Ovary (tissue), 10 donors: ENCODE measurements at places on chromosomes 5 and 9. TPM values are rescaled to one million over a fixed set of nuclear protein-coding genes. Genes with fewer than 3 reads are reported as not detected.

- no peak for DNase-seq
Measured at GRCh38 chr9:133825555-133826218, 87.5 kb upstream of the SARDH start.

OSMR gene
- 48.9 TPM for total RNA-seq

DNA sequence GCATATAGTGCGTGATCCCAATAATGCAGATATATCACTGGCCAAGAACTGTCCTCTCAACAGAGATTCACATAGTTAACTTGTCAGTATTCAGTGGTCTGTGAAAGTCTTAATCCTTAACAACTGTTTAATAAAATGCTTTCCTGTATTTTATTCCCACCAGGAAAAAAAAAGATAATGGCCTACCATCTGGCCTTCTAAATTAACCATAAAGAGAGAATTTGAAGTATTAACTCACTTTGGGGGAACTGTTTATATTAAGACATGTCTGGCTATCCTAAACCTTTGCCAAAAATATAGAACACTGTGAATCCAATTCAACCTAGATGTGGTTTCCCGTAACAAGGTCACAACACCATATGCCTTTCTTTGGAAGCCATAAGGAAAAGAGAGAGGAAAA, 818 bp upstream of the FREM1 start:
- DNase-seq: no peak

DNA sequence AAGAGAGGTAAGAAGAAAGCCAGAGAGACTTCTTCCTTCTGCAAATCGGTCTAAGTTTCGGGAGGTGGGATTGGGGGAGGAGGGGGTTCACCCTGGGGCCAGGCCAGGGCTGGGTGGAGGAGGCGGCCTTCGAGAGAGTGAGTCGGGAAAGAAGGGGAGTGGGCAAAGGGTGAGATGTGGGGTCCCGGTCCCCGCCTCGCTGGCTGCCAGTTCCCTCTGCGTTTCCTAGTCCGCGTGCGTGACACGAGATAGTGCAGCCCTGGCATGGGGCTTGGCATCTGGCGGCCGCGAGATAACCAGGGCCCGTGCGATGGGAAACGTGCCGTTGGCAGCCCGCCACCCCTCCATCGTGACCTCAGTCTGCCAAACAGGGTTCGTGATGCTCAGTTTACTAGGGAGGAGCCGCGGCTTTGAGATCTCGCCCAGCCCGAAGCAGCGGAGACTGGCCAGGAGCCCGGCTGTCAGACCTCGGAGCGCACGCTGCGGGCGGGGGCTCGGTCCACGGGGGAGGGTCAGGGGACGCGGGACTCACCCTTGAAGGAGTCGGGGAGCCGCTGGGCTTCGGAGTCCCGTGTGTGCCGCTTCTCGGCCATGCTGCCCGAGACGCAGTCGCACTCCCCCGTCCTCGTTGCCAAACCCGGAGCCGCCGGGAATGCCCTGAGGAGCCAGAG, at the start of gene STOM:
Gene STOM, minus strand, starts transcription at position 656 of the 671 bp plus-strand sequence. Its CDS starts 63 bp downstream, at position 593.
- peak; percentile 86 for DNase-seq

PCDHB4 gene
- 2.5 TPM for total RNA-seq

SLC25A2 gene
- total RNA-seq: not detected

GCNT4 gene
- total RNA-seq: 1.9 TPM

DNA sequence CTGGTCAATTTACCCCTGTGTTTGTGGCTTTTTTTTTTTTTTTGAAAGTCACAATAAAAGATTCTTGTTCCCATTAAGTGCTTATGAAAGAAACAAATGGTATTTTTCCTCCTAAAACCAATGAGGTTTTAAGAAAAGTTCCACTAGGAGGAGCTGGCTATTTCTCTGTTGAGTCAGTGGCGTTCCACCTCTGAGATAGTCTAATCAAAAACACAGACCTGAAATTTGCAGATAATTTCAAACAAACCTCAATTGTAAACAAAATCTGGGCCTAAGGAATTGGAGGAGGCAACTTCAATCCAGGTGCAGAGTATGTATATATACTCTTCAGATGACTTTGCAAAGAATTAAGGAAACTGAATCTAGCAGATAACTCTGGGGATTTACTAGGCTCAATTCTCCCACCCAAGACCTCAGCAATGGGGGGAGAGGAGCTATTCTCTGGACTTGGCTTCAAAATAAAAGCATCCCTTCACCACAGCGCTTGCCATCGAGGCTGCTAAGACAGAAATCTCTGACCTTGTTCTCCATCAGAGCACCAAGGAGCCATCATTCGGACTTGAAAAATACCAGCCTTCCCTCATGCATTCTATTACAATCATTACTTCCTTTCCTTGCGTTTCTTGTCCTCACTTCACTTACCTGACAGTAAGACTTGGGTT, 52.4 kb downstream of the FANCC start:
- DNase-seq: no peak

DNA sequence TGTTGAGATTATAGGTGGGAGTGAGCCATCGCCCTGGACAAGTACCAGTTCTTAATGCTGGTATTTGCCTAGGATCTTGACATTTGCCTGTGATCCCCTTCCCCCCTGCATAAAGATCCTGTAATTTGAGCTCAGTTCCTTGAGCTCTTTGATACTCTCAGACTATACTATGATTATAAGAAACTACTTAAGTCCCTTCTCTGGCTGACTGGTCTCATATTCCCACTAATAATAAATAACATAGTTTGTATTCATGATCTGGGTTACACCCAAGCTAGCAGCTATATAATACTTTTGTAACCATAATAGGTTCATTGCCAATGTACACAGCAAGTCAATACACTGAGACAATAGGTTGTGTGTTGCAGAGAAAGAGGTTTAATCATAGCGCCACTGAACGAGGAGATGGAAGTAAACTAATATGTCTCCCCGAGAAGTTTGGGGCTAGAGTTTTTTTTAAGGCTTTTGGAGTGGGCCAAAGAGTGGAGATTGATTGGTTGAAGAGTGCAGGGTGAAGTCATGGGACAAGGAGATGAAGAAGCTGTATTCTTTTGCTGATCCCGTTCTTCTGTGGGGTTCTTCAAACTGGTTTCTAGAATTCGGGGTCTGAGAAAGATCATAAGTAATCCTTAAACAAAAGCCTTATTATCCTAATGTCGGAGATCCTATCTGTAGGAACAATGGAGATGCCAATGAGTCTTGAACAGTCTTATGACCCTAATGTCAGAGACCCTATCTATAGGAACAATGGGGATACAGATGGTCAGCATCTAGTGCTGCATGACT, 20.7 kb upstream of the SHOC1 start:
- no peak for DNase-seq

DNA sequence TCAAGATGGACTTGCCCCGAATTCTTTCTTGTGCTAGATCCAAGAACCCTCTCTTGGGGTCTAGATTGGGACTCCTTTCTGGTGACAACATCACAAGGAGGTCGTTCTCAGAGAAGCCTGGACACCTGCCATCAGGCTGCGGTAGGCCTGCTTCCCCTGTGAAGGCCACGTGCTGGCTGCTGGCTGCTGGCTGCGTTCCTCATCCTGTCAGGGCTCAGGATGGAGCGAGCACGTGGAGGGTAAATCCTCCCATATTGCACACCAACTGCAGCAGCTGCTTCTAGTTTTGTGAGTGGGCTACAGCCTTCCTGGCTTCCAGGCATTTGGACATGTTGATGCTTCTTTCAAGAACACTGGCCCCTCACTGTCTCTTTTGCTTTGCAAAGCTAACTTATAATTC, 95.6 kb downstream of the HSPA4 start:
- DNase-seq: no peak

PCA3 gene
- total RNA-seq: not detected

GRCh38 chr9:129459547-129460322, 161.2 kb downstream of the C9orf50 start:
- no peak for DNase-seq

DNA sequence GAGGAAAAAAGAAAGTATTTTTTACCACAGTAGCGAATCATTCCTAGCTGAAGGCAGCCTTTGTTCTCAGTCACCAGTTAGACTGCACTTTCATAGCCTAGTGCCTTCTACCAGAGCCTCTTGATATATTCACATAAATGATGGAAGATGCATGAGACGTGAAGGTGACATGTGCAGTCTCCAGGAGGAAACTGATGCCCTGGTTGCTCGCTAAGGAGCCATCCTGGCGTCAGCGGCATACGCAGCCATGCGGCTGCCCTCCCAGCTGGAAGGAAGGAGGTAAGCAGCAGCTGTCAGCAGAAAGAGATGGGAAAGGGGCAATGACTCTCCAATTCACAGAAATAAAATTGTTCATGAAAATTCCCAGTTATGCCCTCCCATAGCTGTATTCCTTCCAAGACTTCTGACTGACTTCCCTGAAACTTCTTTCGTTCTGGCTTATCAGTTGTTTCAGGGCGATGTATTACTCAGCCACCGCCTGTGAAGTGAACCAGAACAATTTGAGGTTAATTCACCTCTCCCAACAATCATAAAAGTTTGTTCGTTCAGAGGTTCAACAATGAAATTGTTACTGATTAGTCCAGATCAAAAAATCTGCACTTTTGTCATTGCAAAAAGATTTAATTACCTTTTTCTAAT, 331.2 kb downstream of the NR2F1-AS1 start:
- no peak for DNase-seq

DNA sequence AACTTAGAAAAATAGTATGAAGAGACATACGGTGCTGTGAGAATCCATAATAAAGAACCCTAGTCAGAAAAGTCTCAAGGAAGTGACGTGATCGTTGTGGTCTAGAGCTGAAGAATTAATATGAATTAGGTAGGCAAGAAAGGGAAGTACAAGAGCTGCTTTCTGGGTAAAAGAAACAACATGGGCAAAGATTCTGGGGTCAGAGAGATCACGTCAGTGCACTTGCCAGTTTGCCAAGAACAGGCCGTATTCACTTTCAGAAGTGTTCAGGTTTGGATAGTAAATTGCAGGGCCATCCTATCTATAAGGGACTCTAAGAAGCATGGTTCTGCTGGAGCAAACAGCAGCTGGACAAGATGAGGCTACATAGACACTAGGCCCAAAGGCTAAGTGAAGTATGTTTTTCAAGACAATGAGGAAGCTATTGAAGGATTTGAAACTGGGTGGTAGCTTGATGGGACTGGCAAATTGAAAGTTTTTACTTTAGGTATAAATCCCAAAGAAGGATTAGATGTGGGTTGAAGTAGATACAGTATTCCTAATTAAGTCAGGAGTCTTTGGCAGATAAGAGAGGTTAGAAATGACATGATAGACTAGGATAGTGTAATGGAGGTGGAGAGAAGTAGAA, 4.8 kb upstream of the CHD1 start:
- no peak for DNase-seq

- no peak for DNase-seq
Measured at GRCh38 chr5:143561219-143561618, 157.7 kb upstream of the NR3C1 start.

TAS2R1 gene
- not detected for total RNA-seq

GRCh38 chr5:14006823-14007520, 62.5 kb upstream of the DNAH5 start:
- no peak for DNase-seq

GRCh38 chr5:136631186-136631585, 265.8 kb upstream of the TRPC7 start:
- no peak for DNase-seq

DHX29 gene
- 21.5 TPM for total RNA-seq

DNA sequence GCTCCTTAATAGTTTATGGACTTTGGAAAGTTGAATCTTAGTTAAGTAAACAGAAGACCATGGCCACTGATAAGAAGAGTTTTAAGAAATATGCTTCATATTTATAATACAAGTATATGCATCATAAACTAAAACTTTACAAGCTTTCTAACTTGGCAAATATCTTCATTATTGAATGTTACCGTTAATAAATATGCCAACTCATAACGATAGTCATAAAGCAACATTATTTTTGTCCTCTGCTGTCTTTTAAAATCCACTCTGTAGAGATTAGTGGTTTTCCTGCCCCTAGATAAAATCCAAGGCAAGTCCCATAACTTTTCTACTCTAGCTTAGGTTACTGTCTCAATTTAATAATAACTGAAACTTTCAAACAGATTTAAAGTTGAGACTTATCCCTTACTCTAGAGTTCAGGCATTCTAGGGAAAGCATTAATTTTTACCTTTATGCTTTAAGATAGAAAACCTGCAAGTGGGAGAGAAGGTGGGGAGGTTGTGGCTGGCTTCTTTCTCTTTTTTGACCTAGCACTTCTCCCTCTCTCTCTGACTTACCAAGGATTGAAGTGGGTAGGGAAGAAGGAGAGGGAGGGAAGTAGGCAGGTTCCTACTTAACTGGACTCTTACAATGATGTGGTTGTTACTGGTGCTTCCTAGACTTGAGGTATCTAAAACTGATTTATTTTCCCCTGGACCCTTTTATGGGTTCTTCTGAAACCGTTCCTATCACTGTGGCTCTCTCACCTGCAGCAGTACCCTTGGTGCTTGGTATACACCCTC, 29.6 kb downstream of the RNF145 start:
- no peak for DNase-seq

- DNase-seq: no peak
Measured at GRCh38 chr5:95217881-95218280, 67.0 kb downstream of the MCTP1 start.

NXNL2 gene
- 2.2 TPM for total RNA-seq

DNA sequence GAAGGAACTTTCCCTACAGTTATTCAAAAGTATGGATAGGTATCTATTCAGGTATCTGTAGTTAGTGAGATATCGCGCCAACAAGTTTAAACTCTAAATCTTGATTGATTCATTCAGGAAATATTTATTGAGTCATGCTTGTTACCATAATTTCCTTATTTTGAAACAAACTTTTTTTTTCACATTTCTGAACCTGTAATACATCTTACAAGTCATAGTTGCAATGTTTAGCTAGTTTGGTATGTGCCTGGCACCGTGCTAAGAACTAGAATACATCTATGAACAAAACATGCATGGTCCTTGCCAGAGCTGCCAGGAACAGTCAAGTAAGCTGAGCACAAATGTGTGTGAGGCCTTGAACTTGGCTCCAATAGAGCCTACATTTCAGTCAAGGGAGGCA, 226.4 kb downstream of the PCSK5 start:
- DNase-seq: no peak

PPP3R2 gene
- total RNA-seq: not detected

DNA sequence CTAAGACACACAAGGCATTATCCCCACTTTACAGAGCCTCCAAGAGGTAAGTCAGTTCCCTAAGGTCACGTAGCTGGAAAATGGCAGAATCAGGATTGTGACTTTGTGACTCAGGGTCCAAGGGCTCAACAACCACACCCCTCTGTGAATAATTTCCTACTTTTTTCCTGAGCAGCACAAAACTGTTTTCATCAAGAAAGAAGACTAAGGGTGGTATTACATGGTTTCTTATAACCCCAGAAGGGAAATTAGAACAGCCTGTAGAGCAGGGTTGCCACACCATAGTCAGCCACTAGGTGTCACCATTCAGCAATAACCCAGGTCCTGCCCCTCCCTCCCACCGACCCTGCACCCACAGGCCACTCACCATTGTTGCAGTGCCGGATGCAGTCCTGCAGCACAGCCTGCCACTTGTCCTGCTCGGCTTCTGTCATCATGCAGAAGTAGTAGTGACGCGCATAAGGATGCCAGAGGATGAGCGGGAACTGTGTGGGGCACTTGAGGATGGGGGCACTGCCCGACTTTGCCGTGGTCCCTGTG, 72.1 kb downstream of the LRSAM1 start:
- no peak for DNase-seq

DNA sequence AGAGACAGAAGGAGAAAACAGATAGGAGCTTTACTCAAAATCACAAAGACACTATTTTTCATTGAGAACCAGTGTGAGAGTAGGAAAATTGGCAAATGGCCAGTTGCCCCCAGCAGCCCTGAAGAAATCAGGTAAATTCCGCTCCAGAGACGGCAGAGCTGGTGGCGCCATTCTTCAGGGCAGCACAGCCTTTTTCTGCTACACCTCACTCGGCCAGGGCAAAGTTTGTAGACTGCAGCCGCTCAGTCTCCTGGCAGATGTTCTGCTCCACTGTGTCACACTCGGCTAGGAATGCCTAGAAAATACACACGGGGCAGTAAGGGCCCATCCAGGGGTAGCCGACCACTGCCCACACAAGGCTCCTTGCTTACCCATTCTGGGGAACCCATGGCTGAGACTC, 9.5 kb downstream of the BAG1 start:
- DNase-seq: no peak
